ENCODE measurements at places on chromosomes 1 and 21.

GRCh38 chr1:65435987-65436386 lies 15.5 kb downstream of the LEPR start:
- no peak for DNase-seq

- no peak for DNase-seq
Observed at GRCh38 chr1:81738875-81739274, 61.9 kb upstream of the ADGRL2 start.

- DNase-seq: no peak
Observed at GRCh38 chr1:172556461-172556860, 23.5 kb downstream of the SUCO start.

DNA sequence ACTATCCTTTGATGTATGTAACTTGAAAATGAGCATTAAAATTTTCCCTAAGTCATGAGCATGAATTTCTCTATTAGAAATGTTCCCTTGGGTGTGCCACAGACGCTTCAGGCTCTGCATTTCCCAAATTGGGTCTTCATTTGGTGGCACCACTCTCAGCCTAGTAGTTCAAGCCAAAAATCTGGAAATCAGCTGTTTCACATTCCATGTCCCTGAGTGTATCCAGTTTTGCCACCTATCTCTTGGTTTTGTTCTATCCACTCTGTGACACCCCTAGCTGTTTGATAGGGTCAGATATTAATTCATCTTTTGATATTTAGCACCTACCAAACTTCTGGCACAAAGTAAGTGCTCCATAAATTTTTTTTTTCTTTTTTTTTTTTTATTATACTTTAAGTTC lies 89.5 kb upstream of the DPH5 start:
- DNase-seq: no peak

DNA sequence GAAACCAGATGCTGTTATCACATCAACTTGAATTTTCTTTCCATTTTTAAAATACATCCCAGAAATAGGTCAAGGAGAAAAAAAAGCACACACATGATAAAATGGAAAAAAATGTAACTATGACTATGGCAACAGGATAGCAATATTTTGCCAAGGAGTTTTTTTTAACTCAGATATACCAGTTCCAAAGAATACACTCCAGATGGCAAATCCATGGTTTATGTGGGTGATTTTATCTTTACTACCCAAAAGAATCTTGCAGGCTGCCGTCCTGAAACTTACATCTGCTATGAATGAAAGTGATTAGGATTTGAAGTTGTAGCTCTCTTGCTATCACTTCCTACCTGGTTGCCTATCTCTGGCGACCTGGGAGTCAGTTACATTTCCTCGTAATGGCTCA lies 91.0 kb upstream of the PLPPR4 start:
- no peak for DNase-seq

DNA sequence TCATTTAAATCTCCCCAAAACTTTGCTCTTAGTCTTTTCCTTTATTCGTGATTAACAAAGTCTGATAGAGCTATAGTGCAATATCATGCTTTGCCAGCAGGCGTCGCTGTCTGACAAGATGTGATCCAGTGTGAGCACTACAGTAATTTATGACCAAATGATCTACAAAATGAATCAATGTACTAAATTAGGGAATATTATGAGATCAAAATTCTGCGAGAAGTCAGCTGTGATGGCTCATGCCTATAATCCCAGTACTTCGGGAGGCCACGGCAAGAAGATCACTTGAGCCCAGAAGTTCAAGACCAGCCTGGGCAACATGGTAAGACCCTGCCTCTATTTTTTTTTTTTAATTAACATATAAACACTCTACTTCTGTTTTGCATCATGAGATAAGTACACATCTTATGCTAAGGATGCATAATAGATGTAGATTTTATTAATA lies 3.6 kb upstream of the SPSB1 start:
- peak; percentile 44 for DNase-seq

- DNase-seq: no peak
Observed at GRCh38 chr1:48627486-48627885, 149.2 kb downstream of the BEND5 start.

- no peak for DNase-seq
Observed at GRCh38 chr1:205270764-205271163, 43.0 kb downstream of the TMCC2 start.

DNA sequence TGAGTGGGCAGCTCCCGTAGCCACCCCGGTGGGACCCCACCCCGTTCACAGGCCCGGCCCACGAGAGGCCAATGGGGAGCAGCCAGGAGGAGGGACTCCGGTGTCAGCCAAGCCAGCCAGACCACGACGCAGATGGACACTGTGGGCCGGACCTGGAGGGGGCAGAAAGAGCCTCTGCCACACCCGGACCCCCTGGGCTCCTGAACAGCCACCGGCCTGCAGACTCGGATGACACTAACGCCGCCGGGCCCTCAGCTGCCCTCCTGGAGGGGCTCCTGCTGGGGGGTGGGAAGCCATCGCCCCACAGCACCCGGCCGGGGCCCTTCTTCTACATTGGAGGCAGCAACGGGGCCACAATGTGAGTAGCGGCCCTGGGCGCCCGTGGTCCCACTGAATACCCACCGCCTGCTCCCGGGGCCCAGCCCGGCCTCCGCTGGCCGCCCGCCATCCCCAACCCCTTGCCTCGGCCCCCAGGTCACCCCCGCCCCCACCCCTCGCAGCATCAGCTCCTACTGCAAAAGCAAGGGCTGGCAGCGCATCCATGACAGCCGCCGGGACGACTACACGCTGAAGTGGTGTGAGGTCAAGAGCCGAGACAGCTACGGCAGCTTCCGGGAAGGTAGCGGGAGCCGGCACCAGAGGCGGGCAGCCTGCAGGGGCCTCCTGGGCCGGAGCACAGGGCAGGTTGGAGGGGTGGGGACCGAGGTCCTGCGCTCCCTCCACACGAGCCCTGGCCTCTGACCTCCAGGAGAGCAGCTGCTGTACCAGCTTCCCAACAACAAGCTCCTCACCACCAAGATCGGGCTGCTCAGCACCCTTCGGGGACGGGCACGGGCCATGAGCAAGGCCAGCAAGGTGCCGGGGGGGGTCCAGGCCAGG lies 6.5 kb downstream of the TTLL10 start:
- no peak for DNase-seq

DNA sequence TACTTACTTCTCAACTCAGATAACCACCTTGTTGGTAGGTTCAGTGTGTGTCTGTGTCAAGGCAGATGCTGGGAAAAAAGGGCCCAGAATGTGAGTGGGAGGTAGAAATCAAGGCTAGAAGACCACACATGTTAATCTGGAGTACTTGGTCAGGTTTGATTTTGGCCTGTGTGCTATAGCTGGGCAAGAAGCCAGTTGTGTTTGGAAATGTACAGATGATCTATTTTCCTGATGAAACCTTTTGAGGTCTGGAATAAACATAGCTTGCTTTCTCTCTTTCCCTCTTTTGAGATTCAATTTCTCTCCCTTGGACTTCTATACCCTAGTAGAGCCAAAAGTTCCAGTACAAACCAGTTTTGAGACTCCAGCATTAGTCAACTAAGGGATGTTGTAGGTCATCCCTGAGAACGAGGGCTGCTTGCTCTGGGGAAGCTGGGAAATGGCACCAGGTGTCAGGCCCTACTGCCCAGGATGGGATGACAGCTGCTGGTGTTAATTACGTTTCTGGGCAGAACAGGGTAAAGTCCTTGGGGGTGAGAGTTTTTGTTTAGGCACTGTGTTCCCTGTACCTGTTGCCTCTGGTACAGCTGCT lies 15.8 kb downstream of the MAPKAPK2 start:
- no peak for DNase-seq

- no peak for DNase-seq
Observed at GRCh38 chr1:191888996-191889622, 269.2 kb upstream of the RGS18 start.

- DNase-seq: no peak
Observed at GRCh38 chr1:34478515-34479076, 276.3 kb upstream of the GJB5 start.

DNA sequence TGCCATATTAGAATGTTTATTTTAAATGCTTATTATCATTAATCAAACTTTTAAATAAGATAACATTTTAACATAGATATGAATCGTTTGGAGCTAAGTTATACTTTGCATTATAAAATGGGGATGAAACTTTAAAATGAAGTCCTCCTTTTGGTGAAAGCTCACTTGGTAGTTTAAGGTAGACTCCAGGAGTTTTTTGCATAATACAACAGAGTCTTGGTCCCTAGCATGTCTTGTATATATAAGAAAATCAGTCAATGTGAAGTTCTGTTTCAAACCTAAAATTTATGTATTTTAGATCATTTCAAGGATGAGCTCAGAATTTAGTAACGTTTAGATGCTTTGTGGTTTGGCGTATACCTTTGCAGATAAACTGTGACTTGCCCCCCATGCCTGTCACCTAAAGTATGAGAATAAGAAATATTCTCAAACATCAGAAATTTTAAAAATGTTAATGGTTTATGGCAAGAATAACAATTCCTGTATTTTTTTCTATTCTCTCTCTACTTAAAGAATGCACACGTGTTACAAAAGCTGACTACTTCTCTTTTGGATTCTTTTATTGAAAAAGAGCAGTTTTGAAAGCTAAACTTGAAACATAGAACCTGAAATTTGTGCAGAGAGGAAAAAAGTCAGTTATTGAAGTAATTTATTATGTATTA lies 3.8 kb downstream of the NFIA start:
- DNase-seq: no peak

DNA sequence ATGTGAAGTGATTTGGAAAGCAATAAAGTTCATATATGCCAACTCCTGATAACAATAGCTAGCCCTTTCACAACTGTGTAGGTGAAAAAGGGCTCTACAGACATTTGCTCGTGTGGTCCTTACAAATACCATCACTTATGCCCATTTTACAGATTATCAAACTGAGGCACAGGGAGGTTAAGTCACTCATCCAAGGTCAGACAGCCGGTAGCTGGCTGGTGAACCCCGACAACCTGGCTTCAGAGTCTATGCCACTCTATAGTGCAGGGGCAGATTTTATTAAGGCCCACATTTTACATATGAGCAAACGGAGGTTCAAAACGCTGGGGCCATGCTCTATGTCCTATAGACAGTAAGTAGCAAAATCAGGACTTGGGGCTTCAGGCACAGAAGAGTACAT lies 280.5 kb downstream of the RRAGC start:
- DNase-seq: no peak

GRCh38 chr1:98963064-98963758 lies 41.5 kb downstream of the PLPPR5 start:
- no peak for DNase-seq

GRCh38 chr1:36014722-36015220 lies 69.1 kb upstream of the TEKT2 start:
- DNase-seq: no peak

GRCh38 chr1:70485624-70486023 lies 74.6 kb downstream of the CTH start:
- no peak for DNase-seq

GRCh38 chr1:85078903-85079302 lies 30.6 kb upstream of the MCOLN3 start:
- DNase-seq: no peak

DNA sequence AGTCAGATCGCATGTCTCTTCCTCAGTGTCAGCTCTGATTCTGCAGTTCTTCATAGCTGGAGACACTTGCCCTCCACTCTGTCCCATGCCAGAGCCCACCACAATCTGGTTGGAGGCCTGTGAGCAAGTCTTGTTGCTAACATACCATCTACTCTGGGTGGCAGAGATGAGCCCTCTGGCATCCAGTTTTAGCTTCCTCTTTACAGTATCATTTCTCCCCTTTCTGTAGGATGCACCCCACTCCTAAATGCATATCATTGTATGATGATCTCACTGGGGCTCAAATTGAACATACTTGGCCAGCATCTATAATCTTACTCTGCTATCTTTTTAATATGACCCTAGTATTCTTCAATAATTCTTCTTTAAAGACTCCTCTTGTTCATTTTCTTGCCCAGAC lies 16.9 kb downstream of the PCNX2 start:
- no peak for DNase-seq

DNA sequence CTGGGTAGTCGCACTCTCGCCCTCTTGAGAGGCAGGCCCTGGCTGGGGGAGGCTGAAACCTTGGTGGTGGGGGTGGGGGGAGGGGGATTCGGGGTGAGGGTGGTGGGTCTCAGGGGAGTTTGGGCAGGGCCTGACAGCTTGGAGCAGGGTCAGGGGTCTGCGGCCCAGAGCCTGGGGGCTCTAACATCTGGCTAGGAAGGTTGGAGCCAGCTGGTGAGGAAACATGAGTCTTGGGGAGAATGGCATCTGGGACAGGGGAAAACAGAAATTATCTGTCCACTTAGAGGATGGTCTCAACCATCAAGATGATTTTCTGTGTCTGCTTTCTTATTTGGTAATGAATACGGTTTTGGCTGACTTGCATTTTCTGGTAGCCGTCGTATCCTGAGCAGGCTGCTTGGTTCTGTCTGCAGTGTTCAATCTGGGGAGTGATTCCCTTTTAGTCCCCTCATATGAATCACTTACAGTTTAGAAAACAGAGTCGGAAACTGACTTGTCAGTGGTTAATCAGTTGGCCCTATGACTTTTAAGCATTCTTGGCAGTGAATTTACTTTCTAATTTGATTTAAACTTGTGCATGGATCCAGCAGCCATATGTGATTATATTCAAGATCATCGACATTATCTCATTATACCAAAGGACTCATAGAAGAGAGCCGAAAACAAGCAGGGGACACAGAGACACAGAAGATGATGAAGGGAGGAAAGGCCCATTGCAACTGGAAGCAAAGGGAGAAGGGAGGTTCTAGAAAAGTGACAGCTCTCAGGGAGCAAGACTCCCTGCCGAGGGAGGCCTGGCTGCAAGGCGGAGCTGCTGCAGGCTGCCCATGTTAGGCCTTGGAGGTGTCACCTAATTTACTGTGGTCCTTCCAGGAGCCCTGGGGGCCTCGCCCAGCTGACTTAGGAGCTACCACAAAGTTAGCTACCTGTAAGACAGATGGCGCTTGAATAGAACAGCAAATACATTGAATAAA lies 237.6 kb downstream of the SDCCAG8 start:
- DNase-seq: no peak

GRCh38 chr1:12179111-12179519 lies 12.3 kb downstream of the TNFRSF1B start:
- peak; percentile 81 for DNase-seq

GRCh38 chr1:78501203-78501602 lies 10.4 kb downstream of the PTGFR start:
- no peak for DNase-seq

GRCh38 chr21:46423546-46424038 lies 35.1 kb upstream of the DIP2A start:
- DNase-seq: no peak

- DNase-seq: no peak
Observed at GRCh38 chr1:214228976-214229375, 52.0 kb upstream of the SMYD2 start.

DNA sequence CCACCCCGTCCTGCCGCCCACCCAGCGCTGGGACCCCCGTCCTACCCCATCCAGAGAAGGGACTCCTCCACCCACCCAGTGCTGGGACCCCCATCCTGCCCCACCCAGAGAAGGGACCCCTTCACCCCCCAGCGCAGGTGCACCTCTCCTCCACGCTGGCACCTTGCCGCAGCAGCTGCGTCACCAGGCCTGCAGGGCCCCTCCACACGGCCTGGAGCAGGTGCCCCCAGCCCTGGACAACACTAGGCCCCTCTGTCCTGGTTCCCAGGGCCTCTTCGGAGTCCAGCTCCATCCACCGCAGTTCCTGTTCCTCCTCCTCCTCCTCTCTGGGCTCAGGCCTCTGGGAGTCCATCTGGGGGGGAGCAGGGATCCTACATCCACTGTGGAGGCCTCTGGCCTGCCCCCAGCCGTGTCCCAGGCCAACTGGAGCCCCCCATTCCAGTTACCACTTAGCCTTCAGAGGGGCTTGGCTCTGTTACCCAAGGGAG lies 378 bp downstream of the ANKRD65 start:
- DNase-seq: no peak

GRCh38 chr21:39350094-39351005 lies 1.5 kb upstream of the HMGN1 start:
- no peak for DNase-seq
